ENCODE measurements at places on chromosomes 16 and 17.
A peak's percentile ranks its signal among the peaks of the same experiment; 100 is the strongest.

- DNase-seq = no peak
Measured at GRCh38 chr17:6135236-6135635, 65.1 kb downstream of the WSCD1 start.

GRCh38 chr17:15947976-15948752, 3.2 kb downstream of the ADORA2B start:
- DNase-seq = no peak

DNA sequence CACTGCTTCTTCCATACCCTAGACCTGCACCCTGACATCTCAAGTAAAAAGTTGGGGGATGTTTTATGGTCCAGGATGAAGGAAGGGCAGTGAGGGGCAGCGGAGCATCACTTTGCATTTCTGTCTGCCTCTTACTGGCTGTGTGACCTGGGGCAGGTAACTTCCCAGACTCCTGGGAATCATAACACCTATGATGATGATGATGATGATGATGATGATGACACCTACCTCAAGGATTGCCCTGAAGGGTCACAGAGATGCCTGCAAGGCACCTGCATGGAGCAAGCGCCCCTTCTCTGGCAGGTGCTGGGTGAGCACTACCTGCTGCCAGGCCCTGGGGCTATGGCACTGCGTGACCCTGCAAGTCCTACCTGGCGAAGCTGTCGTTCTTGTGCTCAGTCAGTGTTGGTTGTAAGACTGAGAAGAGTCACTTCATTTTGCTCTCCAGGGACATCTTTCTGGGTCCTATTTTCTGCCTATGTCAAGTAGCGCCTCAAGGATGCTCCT, 46.2 kb upstream of the STH start:
- DNase-seq = no peak

DNA sequence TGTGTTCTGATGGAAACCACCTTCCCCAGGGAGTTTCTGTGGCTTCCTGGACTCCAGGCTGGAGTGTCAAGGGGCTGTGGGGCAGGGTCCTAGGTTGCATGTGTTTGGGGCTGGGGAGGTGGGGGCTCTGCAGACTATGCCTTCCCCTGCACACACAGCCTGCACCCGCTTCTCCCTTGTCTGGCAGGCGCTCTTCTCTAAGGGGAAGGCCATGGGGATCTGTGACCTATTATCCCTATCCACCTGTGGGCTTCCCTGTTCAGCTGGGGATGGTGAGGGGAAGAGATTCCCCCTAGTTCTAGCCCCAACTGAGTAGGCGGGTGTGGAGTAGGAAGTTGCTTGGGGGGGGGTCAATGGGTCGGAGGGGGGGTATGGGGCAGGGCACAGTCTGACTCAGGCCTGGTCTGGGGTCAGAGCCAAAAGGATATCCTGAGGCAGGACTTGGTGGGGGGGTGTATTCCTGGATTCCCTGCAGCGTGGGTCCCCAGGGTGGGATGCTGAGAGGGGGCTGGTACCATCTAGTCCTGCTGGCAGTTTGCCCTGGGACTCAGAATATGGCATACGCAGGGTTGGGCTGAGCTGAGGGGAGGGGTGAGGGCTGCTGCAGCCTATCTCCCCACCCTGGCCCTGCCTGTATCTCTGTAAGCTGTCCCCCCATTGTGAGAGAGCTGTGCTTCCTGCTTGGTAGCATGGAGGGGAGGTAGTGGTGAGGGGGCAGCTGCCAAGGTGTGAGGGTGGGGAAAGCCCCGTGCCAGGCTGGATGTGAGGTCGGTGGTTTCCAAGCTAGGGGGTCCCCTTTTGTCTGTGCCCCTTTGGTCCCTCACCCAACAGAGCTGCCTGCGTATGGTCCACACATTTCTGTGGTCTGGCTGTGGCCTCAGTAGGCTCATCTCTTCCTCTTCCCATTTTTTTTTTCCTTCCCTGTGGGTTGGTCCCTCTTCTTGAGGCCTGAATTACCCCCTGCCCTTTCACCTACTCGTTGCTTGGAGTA, 14.7 kb downstream of the RARA start:
- DNase-seq = peak; percentile 80
